Hypothalamus (tissue), 51 donors: ENCODE measurements at places on chromosomes 16 and 17.

DNA sequence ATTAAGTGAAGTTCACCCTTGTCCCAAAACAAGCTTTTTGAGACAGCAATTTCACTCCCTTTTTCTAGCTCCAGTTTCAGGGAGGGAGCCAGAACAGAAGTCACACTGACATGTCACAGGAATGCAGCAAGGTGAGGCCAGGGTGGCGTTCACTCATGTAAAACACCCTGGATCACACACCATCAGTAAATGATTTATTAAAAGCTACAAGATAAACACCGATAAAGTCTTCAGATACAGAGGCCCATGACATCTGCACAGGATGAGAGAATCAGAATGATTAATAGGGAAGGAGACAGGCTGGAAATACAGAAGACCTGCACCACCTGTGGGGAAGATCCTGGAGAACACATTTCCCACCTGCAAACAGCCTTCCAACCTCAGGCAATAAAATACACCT is 77.5 kb upstream of the DYNLRB2 start:
- no peak for DNase-seq

DNA sequence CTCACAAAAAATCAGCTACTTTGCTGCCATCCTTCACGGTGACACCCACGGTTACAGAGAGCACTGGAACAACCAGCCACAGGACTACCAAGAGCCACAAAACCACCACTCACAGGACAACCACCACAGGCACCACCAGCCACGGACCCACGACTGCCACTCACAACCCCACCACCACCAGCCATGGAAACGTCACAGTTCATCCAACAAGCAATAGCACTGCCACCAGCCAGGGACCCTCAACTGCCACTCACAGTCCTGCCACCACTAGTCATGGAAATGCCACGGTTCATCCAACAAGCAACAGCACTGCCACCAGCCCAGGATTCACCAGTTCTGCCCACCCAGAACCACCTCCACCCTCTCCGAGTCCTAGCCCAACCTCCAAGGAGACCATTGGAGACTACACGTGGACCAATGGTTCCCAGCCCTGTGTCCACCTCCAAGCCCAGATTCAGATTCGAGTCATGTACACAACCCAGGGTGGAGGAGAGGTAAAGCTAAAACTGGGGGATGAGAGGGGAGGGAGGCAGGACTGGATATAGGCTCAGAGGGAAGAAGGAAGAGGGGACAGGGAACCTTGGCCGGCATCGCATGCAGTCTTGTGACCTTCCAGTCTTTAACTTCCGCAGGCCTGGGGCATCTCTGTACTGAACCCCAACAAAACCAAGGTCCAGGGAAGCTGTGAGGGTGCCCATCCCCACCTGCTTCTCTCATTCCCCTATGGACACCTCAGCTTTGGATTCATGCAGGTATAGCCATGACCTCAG is 581 bp downstream of the CD68 start:
- no peak for DNase-seq

DNA sequence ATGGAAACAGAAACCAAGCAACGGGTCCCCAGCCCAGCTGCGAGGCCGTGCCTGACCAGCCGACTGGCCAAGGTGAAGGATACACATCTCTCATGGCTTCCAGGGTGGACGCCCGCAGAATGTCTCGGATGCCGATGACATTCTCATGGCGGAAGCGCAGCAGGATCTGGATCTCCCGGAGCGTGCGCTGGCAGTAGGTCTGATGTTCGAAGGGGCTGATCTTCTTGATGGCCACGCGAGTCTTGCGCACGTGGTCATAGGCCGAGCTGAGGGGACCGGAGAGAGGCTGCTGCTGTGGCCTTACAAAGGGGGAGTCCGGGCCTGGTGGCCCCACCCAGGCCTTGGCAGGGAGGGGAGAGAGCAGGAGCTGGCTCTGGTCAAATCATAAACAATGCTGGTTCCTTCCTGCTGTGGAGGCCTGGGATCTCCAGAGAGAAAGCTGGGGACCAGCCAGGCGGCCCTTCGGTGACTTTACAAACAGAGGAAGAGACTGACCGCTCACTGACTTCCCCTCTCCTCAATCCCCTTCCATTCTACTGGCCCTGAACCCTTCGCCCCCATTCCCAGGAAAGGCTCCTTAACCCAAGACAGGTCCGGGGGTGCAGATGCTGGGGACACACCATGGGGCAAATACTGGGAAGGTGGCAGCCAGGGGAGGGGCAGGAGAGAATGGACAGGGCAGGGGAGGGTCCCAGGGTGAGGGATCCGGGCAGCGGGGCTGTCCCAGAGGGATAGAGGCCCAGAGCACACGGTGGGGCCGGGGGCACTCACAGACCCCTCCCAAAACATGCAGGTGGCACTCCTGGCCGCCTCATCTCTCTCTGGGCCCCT is 1.1 kb downstream of the MAPK3 start:
- no peak for DNase-seq

- DNase-seq = no peak
Measured at GRCh38 chr16:64437706-64438324, 684.0 kb downstream of the CDH11 start.

DNA sequence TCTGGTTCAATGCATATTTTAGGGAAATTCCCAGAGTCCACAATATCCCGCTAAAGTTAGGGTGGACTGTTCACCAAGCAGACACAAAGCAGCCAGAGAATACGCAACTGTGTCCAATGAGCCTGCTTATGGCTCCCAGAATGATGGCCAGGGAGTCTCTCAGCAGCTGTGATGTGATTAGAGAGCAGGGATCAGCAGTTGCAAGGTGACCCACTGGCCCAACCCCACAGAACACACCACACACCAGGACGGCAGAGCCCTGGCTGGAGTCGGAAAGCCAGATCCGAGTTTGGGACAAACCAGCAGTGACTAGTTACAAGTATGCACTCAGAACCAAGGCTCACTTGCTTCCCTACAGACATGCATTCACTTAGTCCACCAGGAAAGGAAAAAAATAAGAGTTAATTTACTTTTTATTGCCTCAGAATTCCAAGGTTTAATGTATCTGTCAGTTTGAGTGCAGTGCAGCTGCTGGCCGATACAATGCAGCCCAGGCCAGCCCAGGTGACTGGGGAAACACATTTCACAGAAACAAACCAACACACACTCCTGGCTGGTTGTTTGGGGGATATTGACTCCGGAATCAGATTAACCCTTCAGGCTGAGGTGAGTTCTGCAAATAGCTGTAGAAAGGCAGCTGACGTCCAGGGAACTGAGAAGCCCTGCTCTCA is 121.7 kb downstream of the HIC1 start:
- DNase-seq = no peak

GRCh38 chr17:61410141-61411010 is 10.7 kb downstream of the TBX2 start:
- DNase-seq = peak; percentile 61

DNA sequence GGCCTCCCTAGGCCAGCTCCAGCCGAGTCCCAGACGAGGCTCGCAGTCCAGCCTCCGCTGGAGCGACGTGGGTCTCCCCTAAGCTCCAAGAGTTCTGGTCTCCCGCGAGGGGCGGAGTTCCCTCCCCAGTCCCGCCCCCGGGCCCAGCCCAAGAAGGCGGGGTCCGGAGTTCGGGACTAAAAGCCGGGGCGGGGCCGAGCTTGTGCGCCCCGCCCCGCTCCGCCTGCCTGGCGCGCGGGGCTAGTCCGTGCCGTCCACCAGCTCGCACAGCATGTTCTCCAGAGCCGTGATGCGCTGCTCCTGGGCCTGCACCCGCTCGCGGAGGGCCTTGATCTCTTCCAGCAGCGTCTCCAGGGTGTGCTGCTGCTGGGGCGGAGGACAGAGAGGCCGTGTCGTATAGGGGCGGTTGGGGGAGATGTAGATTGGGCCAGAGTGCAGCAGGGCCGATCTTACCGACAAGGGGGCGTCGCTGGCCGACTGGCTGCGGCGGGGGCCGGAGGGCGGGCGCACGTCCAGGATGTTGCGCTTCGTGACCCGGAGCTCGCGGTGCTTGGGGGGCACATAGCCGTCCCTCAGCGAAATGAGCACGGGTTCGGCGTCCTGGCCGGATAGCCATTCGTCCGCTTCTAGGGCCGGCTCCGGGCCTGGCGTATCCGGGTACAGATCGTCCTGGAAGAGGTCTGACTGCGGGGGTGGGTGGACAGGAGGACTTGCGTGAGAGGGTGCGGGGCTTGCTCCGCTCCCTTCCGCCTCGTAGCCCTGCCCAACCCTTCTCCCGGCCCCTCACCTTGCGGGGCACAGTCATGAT is 7.0 kb downstream of the CORO6 start:
- DNase-seq = peak; percentile 92

- DNase-seq = no peak
Measured at GRCh38 chr16:66382966-66383299, 16.4 kb downstream of the CDH5 start.

- no peak for DNase-seq
Measured at GRCh38 chr17:30005709-30006320, 64.4 kb downstream of the EFCAB5 start.

GRCh38 chr16:29845656-29846055 is 17.4 kb downstream of the CDIPT start:
- DNase-seq = no peak

DNA sequence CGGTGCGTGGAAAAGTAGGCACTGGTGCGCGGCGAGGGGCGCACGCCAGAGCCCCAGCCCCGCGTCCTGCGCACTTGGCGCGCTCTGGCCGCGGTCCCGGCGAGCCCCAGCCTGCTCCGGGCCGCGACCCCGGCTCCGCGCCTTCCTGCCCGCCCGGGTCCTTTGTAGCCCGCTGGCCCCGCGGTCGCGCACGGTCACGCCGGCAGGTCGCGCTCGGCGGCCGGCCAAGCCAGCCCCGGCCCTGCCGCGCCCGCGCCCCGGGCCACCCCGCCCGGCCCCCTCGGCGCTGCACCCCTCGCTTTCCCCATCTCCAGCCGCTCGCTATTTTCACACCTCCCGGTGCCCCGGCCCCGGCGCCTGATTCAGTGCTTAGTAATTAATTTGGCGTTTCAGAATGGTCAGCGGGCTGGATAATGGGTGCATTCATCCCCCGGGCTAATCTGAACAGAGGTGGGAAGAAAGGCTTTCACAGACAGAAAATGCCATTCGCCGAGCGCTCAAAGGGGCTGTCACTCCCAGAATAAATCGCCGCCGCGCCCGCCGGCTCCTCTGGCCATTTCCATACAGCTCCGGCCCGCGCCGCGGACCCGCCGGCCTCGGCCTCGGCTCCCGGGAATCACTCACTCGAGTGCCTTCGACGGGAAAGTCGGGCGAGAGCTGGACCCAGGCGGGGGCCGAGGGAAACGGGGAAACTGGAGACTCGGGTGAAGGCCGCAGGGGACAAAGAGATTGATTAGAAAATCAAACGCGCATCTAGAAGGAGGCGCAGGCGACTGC is 17.8 kb upstream of the NTN1 start:
- DNase-seq = no peak

- no peak for DNase-seq
Measured at GRCh38 chr16:35188288-35189155, 1729.1 kb downstream of the TP53TG3F start.
